AG08395 (cell line): ENCODE measurements at places on chromosomes 11 and 22.

- no peak for DNase-seq
These were observed 52.7 kb upstream of the SHANK2 start for GRCh38 chr11:71305041-71305440.

- DNase-seq = no peak
These were observed 88.7 kb upstream of the TIMP3 start for GRCh38 chr22:32712644-32713355.

GRCh38 chr11:134433251-134433650 lies 21.2 kb upstream of the B3GAT1 start:
- DNase-seq = no peak

GRCh38 chr11:24046731-24047130 lies 450.1 kb upstream of the LUZP2 start:
- DNase-seq = no peak

GRCh38 chr11:849951-850774 lies 7.5 kb downstream of the TSPAN4 start:
- DNase-seq = no peak

GRCh38 chr11:6351782-6352382 lies 31.6 kb upstream of the CAVIN3 start:
- no peak for DNase-seq

DNA sequence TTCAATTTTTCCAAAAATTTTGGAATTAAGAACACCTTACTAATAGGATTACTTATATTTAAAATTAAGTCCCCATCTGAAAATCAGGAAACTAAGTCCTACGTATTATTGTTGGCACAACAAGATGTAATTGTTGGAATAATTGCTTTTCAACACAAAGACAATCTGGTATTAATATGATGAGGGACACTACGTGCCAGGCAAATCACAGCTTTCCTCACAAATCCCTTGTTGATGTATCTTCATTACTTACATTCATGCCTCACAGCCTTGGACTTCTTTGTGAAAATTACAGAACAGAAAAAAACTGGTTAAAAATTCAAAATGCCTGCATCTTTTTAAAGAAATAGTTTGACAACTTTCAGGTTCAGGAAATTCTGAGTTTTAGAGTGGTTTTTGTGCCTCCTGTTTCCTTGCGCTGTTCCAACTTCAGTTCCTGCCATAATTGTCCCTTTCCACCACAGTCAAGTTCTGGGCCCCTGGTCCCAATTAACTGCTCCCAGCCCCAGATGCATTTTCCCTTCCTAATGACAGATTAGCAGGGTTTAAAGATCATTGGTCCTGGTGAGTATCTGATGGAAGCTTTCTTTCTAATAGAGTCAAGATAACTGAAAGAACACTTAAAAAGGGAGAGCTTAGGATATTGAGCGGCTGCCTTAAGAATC lies 23.3 kb upstream of the CCDC34 start:
- DNase-seq = no peak

DNA sequence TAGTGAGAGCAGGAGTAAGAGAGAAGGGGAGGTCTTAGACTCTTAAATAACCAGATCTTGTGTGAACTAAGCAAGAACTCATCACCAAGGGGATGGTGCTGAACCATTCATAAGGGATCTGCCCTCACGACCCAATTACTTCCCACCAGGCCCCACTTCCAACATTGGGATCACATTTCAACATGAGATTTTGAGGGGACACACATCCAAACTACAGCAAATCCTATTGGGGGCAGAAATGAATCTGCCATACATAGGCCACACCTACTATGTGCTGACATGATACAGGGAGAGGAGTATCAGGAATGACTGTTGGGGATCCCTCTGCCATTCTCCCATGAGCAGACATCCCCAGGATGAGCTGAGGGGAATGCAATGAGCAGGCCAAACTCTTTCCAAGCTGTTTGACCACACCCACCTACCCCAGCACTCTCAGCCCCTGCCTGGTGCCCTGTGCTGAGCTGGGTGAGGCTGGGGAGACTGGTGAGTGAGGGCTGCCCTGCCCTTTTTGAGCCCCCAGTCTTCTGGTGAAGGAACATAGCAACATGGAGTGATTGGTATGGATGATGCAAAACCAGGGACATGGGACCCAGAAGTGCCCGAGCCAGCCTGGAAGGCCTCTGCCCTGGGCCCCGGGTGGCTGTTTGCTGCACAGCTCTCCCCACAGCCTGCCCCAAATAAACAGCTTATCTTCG lies 1.2 kb upstream of the GTSE1 start:
- no peak for DNase-seq
